Stimulated activated CD4-positive, alpha-beta T cell treated with anti-CD3 and anti-CD28 coated beads, Interleukin-1b, Interleukin-23, amount 100 ng/mL, for 1 hour (primary cell): ENCODE measurements at places on chromosomes 4 and X.

DNA sequence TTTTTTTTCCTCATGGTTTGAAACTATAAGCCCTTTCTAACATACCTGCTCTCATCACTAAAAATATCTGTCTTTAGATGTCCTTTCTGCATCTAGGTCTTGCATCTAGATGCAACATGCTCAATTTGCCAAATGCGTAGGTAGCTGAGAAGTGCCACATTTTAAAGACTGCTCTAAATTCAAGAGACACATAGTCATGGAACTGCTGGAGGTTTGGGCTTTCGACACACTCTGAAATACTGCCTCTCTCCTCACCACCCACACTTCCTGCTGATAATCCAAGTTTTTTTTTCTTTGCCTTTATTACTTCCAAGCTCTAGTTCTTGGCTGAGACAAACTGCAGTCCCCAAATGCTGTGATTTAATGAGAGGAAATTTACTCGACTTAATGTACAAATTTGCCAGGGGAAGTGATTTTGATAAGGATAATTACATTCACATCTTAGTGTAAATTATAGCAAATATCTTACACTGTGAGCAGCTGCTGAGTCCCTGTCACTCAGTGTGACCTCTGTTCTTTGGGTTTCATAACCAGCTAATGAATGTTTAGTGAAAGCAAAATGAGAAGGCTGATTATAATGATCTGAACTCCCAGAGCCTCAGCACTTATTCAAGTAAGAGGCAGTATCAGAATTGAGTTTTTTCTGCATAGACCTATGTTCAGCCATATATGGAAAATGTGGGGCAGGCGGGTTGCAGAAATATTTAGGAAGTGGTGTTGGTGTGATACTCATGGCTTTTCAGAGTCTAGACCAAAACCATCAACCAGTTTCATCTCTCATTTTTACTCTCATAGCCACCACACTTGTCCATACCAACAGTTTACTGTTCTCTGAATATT lies 31.3 kb downstream of the DRD5 start:
- no peak for DNase-seq

- no peak for DNase-seq
These were observed 5.1 kb upstream of the TASL start for GRCh38 chrX:30582664-30583063.

DNA sequence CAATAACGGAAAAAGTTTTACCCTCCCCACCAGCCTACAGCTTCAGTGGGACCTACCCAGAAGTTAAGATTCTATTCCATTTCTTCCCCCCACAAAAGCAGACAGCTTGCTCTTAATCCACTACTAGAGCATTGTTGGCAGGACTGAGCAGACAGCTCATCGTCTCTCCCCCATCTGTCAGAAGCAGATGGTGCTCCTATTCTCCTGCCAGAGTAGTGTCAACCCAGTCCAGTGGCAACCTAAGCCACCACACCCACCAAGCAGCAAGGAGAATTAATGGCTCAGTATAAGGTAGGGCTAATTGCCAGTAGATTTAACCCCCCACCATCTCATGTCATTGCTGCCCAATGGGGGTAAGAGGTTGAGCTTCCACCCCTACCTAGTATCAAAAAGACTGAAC lies 62.0 kb downstream of the AWAT2 start:
- no peak for DNase-seq

DNA sequence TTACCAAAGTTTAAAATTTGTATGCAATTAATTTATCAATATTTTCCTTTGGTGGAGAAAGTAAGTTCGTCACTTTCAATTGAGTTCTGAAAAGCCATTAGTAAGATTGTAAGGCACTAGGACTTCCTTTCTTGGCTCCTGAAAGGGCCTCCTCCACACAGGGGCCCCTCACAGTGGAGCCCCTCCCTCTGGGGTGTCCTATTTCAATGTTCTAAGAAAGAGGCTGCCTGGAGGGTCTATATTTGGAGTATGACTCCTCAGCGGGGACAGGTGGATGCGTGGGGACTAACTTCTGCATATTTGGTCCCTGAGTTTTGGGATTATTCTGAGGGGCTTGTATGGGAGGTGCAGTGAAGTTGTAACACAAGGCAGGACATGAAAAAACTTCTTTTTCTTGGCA lies 1.6 kb upstream of the ARMCX4 start:
- no peak for DNase-seq
